ENCODE measurements at places on chromosomes 5 and 9.

DNA sequence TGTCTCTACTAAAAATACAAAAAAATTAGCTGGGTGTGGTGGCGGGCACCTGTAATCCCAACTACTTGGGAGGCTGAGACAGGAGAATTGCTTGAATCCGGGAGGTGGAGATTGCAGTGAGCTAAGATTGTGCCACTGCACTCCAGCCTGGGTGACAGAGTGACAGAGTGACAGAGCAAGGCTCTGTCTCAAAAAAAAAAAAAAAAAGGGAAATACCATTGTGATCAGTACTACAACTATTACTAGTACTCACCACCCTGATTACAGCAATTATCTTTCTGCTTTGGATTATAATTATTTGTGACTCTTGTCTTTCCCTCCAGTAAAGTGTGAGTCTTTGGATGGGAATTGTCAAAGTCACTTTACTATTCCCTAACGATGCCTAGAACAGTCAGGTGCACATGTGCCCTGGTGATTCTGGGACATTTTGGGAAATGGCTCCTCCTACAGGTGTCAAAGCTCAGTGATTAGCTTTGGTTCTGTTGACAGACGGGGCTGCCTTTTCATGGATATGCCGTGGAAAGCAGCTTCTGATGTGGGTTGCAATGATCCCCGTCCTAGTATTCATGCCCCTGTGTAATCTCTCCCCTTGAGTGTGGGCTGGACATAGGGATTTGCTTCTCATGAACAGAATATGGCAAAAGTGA lies 31.8 kb upstream of the FRRS1L start:
- DNase-seq: no peak

DNA sequence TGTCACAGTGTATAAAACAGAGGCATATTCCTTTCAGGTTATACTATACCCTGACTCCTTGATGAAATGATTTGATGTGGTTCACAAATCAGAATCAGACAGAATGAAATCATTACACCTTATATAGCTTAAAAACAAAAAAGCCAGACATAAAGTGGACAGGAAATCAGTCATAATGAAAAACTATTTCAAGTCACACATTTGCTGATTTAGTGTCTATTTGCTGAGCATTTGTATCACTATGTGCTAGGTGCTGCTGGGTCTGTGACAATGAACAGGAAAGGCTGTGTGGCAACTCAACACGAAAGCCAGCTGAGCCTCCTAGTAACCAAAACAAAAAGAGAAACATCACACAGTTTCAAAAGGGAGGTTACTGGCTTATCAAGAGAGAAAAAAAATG lies 194.0 kb downstream of the EFNA5 start:
- DNase-seq: no peak

GRCh38 chr9:135244271-135245221 lies 157.1 kb downstream of the OLFM1 start:
- no peak for DNase-seq

- DNase-seq: no peak
These were observed 56.8 kb downstream of the LIX1 start for GRCh38 chr5:97085459-97086181.

DNA sequence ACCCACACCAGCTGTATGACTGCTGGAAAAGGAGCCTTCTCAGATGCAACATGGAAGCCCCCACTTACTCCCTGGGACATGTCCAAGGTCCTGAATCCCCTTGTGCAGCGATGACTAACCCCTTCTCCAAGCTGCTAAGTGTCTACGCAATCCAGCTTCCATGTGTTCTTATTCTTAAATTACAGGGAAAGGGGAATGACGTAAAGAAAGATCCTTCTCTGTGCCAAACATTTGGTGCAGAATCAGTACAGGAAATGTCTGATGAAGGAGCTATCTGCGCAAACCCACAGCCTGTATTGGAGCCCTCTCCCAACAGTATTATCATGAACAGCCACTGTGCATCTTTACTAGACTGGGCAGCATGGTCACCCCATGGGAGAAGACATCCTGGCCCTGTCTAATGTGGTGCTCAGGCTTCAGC lies 183.2 kb downstream of the FRMD3 start:
- no peak for DNase-seq

- DNase-seq: no peak
These were observed 43.7 kb downstream of the SLC36A1 start for GRCh38 chr5:151491062-151491461.

- no peak for DNase-seq
These were observed 174.6 kb downstream of the CD180 start for GRCh38 chr5:67021962-67022361.

- no peak for DNase-seq
These were observed 79.6 kb downstream of the PDE4D start for GRCh38 chr5:59813761-59814536.

DNA sequence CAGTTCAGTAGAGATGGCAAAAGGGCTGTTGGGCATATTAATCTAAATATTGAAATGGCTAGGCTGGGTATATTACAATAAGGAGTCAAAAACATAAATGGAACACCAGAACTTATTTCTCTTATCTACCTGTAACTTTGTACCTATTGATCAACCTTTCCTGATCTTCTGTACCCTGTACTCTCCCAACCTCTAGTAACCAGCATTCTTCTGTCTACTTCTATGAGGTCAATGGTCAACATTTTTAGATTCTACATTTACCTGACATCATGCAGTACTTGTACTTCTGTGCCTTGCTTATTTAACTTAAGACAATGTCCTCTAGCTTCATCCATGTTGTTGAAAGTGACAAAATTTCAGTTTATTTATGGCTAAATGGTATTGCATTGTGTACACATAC lies 467.3 kb downstream of the TAF11L14 start:
- no peak for DNase-seq

DNA sequence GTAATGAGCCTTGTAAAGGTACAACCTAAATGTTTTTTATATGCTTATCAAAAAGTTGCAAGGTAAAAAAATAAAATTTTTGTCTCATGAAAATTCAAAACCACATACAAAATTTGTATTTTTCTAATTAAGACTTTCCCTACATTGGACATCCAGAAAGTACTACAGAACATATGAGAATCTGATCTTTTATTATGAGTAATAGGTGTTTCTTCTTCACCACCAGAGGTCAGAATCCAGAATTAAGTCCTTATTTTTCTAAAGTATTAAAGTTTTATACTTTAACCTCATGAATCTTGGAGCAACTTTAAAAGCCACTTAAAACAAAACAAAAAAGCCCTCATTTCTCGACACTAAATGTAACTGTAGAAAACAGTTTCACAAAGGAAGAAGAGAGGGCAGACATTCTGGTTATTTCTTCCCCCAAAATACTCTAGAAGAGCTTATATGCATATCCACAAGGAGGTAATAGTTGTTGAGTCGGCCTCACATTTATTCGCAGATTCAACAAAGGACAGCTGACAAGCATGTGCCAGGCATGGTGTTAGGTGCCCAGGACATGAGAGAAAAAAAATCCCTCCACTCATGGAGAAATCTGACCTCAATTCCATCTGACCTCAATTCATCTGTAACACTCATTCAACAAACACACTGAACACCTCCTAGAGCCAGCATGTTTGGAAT lies 69.3 kb downstream of the MLLT3 start:
- no peak for DNase-seq

GRCh38 chr9:91061506-91061905 lies 259.9 kb downstream of the SYK start:
- DNase-seq: no peak

GRCh38 chr9:122827761-122828093 lies 661 bp downstream of the PDCL start:
- DNase-seq: no peak

GRCh38 chr5:3389471-3390026 lies 206.1 kb upstream of the IRX1 start:
- no peak for DNase-seq

- DNase-seq: no peak
These were observed 184.5 kb downstream of the CRB2 start for GRCh38 chr9:123540457-123540856.

- DNase-seq: no peak
These were observed 61.7 kb downstream of the PRRT1B start for GRCh38 chr9:131606896-131607567.

GRCh38 chr9:85516976-85517637 lies 224.6 kb downstream of the AGTPBP1 start:
- no peak for DNase-seq

GRCh38 chr9:2086971-2087370 lies 71.8 kb downstream of the SMARCA2 start:
- no peak for DNase-seq

GRCh38 chr5:171573451-171574225 lies 154.2 kb downstream of the FGF18 start:
- DNase-seq: no peak

- DNase-seq: no peak
These were observed 73.3 kb downstream of the TLE4 start for GRCh38 chr9:79645110-79645509.

GRCh38 chr5:61896811-61897210 lies 409.2 kb upstream of the KIF2A start:
- no peak for DNase-seq

DNA sequence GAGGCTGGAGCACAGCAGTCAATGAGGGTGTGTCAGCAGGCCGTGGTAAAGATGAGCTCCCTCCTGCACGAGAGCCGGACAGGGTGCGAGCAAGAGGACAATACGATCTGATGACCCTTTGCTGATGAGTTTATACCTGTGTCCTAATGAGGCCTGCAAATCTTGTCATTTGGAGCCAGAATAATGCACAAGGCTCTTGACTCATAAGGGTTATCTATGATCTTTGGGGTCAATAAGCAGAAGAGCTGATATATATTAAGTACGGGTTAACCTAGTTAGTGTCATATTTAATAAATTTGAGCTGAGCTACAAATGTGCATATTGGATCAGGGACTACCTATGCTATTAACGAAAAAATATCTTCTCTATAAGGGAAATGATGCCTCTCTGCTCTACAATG lies 46.9 kb downstream of the CTNND2 start:
- DNase-seq: no peak

DNA sequence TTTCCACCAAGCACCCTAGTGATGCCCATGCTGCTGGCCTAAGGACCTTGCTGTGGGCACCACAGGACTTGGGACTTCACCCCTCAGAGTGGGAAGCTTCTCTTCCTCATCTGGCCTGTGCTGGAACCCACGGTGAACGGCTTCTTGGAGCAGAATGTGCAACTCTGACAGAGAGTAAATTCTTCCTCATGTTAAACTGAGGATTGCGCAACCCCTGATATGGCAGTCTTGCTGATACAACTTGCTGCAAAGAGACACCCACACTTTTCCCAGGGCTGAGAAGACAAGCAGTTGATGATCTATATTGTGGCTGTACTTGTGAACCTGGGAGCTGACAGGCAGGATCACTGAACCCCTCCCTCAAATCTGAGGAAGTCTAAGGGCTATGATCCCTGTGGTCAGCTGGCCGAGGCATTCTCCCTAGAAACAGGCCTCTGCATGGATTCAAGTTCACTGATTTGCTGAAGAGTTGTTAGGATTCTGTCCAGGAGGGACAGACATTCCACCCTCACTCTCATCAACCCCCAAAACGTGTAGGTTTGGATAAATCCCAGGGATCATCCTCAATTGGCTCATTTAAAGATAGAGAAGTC lies 307.2 kb downstream of the MTRR start:
- DNase-seq: no peak

DNA sequence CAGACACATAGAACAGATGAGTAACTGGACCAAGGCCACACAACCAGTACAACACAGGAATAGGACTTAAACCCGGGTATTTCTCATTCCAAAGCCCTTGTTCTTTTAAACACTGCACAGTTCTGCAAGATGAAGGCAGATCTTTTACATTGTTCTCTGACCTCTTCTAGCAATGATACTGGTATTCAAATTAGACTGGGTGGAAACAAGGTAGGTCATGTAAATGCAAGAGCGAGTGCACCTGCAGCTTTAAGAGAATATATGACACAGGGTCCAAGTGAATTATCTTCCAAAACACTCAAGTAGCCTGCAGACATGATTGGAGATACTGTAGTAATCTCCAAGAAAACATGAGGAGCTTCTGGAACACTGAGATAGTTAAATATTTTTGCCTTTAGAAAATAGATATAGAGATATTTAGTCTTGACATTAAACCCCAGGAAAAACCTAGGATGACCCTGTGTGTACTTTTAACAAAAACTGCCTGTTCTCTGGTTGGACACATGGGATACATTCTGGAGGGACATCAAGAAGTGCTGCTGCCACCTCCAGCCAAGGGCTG lies 130.6 kb upstream of the EPB41L4A start:
- DNase-seq: no peak

DNA sequence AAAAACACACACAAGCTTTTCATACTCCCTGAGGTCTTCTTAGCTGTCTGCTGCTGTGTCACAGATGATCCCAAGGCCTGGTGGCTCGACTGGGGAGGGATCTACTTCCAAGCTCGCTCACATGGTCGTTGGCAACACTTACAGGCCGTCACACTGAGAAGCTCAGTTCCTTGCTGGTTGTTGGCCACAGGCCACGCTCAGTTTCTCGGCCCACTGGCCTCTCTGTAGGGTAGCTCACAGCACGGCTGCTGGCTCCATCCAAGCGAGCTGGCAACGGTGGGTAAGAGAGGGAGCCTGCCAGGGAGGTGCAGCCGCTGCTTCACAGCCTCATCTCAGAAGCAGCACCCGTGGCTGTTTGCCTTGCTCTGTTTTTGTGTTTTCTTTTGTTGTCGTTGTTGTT lies 43.8 kb upstream of the GFPT2 start:
- no peak for DNase-seq

GRCh38 chr5:127003798-127004495 lies 26.4 kb downstream of the MARCHF3 start:
- DNase-seq: no peak

- DNase-seq: peak; percentile 43
These were observed 212.0 kb upstream of the KIF2A start for GRCh38 chr5:62093976-62094375.

GRCh38 chr9:135677641-135678168 lies 14.6 kb downstream of the LCN9 start:
- DNase-seq: no peak

- no peak for DNase-seq
These were observed 343.4 kb downstream of the ARHGEF28 start for GRCh38 chr5:73969195-73970036.

DNA sequence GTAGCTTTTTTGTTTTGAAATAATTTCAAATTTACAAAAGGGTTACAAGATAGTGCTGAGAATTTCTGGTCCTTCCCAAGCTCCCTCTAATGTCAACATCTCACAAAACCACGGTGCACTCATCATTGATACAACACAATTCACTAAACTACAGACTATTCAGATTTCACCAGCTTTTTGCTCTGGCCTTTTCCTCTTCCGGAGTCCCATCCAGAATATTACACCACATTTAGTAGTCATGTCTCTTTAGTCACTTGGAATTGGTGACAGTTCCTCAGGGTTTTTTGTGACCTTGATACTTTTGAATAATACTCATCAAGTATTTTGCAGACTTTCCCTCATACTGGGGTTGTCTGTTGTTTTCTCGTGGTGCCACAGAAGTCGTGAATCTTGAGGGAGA lies 484.0 kb downstream of the GADD45G start:
- no peak for DNase-seq

Data from urinary bladder (tissue), 4 donors.